ENCODE measurements at places on chromosomes 5 and 9.

DNA sequence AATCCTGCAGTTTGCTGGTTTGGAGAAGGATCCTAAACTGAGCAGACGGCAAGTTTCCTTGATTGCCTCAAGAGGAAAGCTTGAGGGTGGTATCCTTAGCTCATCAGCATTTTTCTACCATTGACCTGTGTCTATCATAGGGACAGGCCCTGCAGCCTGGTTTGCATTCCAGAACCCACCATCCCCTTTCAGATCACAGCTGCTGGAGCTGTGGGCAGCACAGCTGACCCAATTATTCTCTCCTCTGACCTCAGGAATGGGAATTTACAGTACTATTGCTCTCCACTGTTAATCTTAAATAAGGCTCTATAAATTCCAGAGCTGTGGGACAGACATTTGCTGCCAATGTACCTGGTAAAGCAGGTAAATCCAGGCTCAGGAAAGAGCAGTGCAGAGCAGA, 163.0 kb downstream of the SPOCK1 start:
- DNase-seq: no peak

- no peak for DNase-seq
Measured at GRCh38 chr5:50969151-50970031, 303.0 kb downstream of the PARP8 start.

DNA sequence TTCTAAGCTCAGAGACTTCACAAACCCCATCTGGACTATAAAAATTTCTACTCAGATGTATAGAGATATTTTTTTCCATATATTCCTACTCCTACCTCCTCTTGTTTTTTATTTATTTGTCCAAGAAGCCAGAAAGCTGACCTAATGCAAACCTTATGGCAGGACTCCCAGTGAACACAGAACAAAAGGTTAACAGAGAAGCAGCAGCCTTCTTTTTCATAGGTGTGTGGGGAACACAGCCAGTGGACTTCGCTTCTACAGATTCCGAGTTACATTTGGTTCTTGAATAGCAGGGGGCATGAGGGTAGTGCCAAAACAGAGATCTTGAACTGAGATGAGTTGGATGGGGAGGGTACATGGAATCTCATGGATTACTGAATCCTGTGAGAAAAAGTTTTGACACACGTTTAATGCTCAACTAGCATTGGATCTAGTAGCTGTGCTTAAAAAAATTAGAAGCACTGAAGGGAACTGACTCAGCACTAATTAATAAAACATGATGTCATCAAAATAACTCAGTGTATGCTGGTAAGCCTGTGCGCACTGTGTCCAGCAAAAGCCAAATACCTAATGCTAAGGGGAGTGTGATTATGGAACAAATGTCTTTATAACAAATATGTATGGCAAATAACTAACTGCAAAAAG, 240.1 kb downstream of the GABRB2 start:
- DNase-seq: no peak

- peak; percentile 83 for DNase-seq
Measured at GRCh38 chr5:140261403-140262171, 41.3 kb downstream of the PFDN1 start.

- DNase-seq: peak; percentile 20
Measured at GRCh38 chr5:153974131-153974812, 64.4 kb downstream of the FAM114A2 start.

GRCh38 chr9:133168432-133168831, 4.7 kb upstream of the GBGT1 start:
- no peak for DNase-seq

- DNase-seq: no peak
Measured at GRCh38 chr5:173557123-173557903, 59.1 kb downstream of the BOD1 start.

DNA sequence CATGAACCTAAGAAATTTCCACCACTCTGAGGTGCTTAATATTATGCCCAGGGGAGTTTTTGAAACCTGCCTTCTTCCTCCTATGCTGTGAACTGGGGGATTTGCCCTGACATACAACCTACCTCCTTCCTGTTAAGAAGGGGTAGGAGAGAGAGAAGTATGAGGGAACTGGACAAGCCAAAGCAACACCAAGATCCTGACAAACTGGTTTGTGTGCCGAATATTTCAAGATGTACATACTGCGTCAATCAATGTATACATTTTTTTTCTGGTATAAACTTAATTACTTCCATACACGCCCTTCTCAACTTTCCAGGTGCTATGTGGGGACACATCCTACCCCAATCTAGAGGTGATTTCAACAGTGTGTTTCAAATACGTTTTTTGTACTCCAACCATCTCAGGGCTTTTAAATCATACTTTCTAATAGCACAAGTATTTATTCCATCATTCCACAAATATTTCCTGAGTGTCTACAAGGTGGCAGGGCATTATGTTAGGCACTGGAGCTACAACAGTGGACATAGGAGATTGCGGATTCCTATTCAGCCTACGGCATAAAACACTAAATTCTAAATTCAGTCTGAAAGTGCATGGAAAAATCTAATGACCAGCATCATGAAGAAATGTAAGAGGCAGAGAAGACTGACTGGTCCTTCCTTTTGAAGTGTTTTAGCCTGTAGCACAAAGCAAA, 70.1 kb upstream of the IFNK start:
- DNase-seq: no peak

DNA sequence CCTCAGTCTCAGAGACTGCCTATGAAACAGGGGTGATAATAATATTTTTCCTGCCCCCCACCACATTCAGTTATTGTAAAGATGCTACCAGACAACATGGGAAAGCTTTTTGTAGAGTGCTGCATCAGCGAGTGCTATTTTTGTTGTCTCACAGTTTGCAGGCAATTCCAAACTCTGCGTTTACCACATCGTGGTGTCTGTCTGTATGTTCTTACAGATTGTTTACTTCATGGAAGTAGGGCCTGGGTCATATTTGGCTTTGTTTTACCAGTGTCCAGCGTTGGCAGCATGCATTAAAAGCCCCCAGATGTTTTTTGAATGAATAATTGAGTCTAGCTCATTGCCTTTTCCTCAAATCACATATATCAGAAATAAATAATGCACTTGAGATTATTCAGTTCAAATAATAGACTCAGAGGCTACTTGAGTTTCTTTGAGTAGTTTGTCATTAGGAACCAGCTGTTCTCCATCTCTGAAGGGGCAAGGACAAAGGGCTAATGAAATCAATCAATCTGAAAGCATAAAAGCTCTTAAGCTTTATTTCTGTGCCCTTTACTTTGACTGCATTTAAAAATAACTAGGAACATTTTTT, 243.7 kb downstream of the CWC27 start:
- DNase-seq: no peak

GRCh38 chr5:8843771-8844170, 702.1 kb downstream of the SEMA5A start:
- peak; percentile 40 for DNase-seq

DNA sequence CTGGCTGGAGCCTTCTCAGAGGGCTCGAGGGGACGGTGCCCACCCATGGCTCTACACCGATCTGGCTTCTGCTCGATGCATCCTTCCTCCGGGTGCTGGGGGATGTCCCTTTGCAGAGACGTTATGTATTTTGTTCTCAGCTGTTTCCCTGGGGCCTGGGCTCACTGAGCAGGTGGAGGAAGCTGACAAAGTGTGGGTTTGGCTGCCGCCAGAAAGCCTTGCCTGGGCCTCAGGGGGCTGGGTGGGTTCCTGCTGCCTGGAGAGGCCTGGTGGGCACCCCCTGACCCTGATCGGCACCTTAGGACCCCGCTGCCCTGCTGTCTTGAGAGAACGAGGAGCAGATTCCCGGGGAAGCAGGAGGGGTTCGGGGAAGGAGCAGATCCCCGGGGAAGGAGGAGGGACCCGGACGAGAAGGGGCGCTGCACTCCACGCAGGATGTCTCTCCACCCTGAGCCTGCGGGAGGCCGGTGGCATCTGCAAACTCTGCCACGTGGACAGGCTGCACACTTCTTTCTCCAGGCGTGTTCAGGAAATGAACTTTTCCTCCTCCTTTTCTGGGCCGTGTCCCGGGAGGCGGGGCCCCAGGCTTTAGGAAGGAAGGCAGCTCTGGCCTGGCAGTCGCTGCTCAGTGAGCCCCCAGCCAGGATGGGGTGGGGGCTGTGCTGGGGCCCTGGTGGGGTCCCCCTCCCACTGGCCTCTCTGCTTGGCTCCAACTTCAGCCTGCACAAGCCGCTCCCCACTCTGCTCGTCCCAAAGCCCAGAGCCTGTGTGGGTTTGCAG, 148.9 kb downstream of the RXRA start:
- DNase-seq: peak; percentile 67

GRCh38 chr9:655875-656274, 185.6 kb upstream of the DMRT1 start:
- DNase-seq: peak; percentile 59

- no peak for DNase-seq
Measured at GRCh38 chr5:157388111-157388710, 71.8 kb upstream of the NIPAL4 start.

GRCh38 chr5:93585041-93585766, 2.2 kb downstream of the NR2F1 start:
- no peak for DNase-seq

DNA sequence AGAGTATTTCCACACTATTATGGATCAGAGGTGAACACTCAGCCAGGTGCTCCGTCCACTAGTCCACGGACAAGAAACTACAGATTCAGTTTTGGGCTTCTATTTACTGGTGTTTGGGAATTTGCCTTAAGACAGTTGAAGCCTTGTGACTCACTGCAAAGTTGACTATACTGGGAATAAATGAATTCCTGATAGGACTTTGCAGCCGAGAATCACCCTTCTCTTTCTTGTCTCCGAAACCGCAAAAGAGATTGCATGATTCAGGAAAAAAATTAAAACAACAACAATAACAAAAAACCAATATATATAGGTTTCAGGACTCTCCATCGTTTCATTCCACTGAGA, 716 bp downstream of the TMEM171 start:
- no peak for DNase-seq

DNA sequence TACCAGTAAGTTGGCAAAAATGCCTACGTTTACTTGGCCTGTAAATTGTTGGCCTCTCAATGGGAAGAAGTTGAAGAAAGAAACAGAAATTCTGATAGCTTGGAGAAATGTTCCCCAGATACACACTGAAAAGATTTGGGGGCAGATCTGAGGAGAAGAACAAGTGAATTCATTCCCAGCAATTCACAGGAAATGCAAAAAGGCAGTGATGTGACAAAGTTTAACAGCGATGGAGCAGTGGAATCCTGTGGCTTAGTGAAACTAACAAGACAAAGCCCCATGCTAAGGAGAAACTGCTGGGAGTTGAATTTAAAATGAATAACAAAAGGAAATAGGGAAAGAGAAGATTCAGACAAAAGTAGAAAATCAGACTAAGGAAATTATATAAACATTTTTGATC, 213.2 kb upstream of the EDIL3 start:
- no peak for DNase-seq

DNA sequence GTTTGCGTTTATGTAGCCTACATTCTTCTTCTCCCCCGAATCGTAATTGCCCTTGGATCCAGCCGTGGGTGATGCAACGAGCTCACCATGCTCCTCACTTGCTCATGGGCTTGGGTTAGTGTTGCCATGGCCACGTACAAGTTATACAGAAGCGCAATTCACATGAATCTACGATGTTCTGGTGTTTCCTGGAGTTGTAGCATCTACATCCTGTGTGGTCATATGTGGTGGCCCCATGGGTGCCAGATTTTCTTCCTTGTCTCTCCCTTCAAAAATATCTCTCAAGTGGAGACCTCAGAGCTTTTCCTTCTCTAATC, 115.3 kb downstream of the TLE4 start:
- peak; percentile 86 for DNase-seq

DNA sequence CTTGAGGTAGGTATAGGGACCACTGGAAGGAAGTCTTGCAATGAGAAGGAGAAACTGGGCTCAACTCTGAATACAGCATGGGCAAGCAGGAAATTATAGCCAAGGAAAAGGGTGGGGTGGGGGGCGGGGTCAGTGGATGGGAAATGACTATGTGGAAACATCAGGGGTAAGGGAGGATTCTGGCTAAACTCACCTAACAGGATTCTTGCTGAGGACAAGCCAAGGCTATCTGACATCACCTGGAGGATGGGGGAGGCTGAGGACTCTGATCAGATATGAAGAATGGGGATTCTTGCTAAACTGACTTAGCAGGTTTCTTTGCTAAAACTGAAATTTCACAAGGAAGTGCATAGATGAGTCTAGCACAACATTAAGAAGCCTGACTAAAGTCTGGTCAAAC, 40.8 kb downstream of the CTSL start:
- no peak for DNase-seq

Measured in stromal cell of bone marrow (primary cell).